ENCODE measurements at places on chromosomes 16 and 17.
A peak's percentile ranks its signal among the peaks of the same experiment; 100 is the strongest.

DNA sequence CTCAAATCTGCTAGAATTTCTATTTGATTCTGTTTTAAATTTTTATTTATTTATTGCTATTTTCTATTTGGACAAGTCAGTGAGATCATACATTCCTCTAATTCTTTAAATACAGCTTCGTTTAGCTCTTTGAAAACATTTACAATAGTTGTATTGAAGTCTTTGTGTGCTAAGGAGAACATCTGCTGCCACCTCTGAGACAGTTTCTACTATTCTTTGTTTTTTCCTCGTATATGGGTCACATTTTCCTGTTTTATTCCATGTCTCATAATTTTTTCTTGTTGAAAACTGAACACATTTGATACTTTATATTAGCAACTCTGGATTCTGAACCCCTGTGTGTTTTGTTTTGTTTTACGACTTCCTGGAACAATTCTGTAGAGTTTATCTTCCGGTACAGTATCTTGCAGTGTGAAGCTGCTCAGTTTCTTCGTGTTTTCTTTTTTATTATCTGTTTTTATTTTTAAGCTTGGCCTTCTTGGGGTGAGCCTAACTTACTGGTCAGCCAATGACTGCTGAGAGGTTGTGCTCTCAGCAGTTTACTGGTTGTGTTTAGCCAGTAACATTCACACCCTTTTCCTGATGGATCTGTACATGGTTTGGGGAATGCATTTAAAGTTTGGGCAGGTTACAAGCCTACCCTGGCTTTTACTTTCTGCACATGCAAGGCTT lies 99.0 kb downstream of the CA4 start:
- DNase-seq: no peak

DNA sequence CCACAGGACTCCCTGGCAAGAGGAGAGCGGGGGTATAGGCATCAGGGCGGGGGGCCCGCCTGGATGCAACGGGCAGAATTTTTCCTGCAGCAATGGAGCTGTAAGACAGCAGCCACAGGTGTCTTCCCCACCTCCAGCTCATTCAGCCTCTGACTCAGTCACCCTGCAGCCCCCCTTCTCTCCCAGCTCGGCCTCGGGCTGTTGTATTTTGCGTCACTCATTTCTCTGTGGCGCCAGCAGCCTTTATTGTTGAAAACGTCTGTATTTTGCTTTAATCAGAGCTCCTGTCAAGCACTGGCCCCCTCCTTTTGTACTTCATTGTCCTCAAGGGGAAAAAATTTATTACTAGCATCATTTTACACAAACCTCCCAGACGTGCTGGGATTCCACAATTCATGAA lies 117.7 kb downstream of the WSCD1 start:
- no peak for DNase-seq

GRCh38 chr16:1550069-1550468 lies 16.6 kb downstream of the TMEM204 start:
- no peak for DNase-seq

- DNase-seq: peak; percentile 21
Measured at GRCh38 chr16:63928421-63928820, 1193.4 kb downstream of the CDH11 start.

DNA sequence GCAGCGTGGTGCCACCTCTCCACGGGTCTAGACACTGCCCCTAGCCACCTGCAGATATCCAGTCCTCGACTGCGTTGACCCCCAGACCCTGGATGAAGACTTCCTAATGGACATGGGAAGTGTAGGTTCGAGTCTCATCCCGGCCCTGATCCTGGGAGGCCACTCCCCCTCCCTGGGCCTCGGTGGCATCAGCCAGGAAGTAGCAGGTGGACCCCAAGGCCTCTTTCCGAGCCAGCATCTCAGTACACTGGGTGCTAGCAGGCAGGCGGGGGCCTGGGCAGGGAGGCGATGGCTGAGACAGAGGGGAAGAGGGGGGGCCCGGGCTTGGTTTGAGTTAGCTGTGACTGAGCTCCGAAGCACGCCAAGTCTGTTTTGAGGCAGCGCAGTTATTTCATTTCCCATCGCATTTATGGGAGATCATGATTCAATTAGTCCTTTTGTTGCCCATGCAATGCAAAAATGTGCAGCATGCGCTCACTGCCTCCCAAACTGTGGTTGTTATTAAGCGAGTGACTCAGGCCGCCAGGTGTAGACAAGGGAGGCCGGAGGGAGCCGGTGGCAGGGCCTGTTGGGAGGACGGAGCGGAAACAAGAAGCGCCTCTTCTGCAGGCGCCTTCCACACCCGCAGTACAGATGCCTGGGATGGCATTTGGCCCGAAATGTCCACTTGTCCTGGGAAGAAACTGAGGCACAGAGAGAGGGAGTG lies 25.3 kb upstream of the ZNF469 start:
- DNase-seq: no peak

GRCh38 chr16:73315645-73316044 lies 267.7 kb upstream of the ZFHX3 start:
- no peak for DNase-seq

- DNase-seq: no peak
Measured at GRCh38 chr16:53950677-53951076, 246.7 kb downstream of the FTO start.

DNA sequence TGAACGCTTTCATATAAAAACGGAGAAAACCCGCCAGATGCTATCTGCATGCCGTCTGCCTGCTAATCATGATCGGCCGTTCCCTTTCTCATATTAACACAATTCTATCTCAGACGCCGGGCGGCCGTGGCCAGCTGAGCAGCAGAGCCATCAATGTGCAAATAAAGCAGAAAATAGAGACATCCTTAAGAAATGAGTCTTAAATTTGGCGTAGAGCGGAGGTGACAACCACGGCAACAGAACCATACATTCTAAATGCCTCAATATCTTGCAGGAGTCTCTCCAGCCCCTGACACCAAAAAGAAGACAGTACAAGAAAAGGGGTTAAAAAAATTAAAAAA lies 2.7 kb upstream of the IRX5 start:
- DNase-seq: no peak

GRCh38 chr17:4527134-4527533 lies 28.1 kb downstream of the MYBBP1A start:
- DNase-seq: no peak

GRCh38 chr17:57938061-57938502 lies 17.1 kb downstream of the CUEDC1 start:
- no peak for DNase-seq

- DNase-seq: no peak
Measured at GRCh38 chr17:61261001-61261637, 138.5 kb upstream of the TBX2 start.

DNA sequence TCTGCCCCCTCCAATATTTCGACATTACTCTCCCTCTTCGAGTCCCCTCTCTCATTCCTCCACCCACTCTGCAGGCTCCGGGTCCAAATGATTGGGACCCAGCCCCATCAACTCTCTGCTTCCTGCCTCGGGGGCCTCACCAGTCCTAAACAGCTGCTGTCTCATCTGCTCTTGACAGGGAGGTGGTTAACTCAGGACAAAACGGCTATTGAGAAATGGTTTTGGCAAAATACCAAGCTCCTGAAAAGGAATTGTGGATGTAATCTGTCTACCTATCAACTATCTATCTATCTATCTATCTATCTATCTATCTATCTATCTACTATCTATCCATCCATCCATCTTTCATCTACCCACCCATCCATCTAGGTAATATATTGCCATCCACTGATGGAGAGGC lies 2.2 kb downstream of the CD300H start:
- no peak for DNase-seq

DNA sequence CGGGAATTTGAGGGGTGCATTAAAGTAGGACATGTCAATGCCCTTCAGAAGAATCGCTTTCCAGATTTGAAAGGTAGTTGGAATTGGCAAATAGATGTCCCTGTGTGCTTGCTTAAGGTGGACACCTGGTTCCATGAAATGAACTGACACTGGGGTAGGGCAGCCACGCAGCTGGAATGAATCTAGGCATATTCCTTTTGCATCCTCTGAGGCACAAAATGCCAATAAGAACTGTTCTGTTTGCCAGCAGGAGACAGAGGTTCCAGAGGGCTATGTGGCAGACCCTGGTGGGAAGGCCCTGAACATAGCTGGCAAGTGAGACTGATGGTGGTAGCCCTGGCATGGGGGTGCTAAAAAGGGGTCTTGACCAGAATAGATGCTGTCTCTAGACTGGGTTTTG lies 61.5 kb downstream of the SLC6A2 start:
- no peak for DNase-seq

GRCh38 chr16:88686062-88686438 lies 257 bp downstream of the SNAI3 start:
- DNase-seq: no peak

GRCh38 chr16:48885471-48885870 lies 275.5 kb upstream of the N4BP1 start:
- DNase-seq: peak; percentile 41

GRCh38 chr16:24978370-24978914 lies 36.7 kb downstream of the ARHGAP17 start:
- no peak for DNase-seq

GRCh38 chr16:82360024-82360783 lies 190.2 kb upstream of the MPHOSPH6 start:
- no peak for DNase-seq

DNA sequence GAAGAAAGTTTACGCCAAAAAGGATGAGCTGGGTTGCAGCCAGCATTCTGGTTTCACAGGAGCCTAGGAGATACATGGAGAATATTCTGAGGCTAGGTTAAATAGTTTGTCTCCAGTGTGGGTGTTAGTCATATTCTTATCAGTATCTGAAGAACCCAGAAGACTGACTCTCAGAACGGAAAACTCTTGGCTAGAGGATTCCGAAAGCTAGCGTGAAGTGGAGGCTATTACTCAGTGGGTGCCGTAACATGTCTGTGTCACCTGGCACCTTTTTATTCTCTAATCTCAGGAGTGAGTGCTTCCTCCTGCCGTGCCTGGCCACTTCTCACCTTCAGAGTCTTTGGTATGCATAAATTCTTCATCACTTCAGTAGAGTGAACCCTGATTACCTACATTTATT lies 199.5 kb downstream of the WWOX start:
- no peak for DNase-seq

GRCh38 chr16:88387180-88387765 lies 4.5 kb downstream of the ZNF469 start:
- no peak for DNase-seq

- no peak for DNase-seq
Measured at GRCh38 chr17:49132699-49133364, at the start of gene B4GALNT2. TSS of gene B4GALNT2 (plus strand) at chr17:49132769. CDS start at chr17:49132793, 24 bp downstream.

DNA sequence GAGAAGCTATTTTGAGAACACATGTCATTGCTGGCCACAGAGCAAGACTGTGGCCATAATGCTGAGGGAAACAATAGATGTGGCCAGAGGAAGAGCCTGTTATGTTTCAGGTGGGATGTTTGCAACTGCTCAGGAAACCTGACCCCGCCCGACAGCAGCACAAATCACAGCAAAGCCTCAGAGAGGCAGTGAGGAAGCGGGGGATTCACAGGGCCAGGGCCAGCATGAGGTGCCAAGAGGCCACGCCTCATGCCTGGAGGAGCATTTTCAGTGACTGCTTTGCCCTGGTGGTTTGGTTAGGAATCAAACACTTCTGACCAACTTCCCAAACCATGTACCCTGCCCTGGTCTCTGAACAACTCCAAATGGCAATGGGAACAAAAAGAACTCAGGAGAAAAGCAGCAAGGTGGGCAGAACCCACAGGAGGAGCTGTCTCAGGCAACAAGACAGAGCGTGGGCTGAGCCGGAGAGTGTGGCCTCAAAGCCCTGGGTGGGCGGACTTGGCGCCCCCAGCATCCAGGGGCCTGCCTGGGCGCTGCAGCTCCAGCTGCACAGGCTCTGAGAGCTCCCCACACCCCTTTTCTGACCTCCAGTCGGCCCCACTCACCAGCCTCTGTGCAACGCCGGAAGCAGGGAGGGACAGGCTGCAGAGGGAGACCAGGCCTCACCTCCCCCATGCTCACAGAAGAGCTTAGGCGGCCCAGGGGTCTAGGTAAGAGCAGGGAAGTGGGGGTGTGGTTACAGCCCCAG lies 20.6 kb downstream of the HIC1 start:
- DNase-seq: no peak

DNA sequence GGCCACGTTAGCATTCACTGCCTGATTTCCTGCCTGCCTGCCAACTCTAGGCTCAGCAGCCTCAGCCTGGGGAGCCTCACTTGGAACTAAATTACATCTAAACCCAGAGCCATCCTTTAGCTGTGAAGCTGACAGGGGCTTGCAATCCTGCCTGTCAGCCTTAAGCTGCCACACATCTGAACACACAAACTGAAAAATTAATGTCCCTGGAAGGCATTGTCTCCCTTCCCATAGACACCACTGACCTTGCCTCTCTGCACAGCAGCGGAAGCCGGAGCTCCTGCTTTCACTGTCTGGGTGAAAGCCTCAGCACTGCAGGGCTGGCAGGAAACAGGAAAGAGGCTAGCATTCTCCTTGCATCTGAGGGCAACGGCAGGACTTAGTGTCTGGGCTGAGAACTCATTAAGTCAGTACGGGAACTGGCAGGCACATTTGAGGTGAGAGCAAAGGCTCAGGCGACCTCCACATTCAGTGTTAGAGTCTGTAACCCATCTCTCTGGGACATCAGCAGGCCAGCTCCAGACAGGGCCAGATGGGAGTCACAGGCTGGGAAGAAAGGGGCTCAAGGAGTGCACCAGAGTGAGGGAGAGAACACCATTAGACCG lies 452.4 kb upstream of the C16orf82 start:
- no peak for DNase-seq

- no peak for DNase-seq
Measured at GRCh38 chr17:51261024-51261963, 948 bp downstream of the UTP18 start.

DNA sequence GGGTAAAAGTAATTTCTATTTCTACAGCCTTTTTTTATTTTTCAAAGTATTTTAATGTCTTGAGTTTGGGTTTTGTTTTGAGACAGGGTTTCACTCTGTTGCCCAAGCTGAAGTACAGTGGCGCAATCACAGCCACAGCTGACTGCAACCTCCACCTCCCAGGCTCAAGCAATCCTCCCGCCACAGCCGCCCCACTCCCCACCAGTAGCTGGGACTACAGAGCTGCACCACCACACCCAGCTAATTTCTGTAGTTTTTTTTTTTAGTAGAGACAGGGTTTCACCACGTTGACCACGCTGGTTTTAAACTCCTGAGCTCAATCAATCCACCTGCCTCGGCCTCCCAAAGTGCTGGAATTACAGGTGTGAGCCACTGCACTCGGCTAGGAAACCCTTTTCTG lies 44.0 kb downstream of the TUBD1 start:
- no peak for DNase-seq

GRCh38 chr16:9068886-9069285 lies 22.6 kb upstream of the HAPSTR1 start:
- DNase-seq: no peak

DNA sequence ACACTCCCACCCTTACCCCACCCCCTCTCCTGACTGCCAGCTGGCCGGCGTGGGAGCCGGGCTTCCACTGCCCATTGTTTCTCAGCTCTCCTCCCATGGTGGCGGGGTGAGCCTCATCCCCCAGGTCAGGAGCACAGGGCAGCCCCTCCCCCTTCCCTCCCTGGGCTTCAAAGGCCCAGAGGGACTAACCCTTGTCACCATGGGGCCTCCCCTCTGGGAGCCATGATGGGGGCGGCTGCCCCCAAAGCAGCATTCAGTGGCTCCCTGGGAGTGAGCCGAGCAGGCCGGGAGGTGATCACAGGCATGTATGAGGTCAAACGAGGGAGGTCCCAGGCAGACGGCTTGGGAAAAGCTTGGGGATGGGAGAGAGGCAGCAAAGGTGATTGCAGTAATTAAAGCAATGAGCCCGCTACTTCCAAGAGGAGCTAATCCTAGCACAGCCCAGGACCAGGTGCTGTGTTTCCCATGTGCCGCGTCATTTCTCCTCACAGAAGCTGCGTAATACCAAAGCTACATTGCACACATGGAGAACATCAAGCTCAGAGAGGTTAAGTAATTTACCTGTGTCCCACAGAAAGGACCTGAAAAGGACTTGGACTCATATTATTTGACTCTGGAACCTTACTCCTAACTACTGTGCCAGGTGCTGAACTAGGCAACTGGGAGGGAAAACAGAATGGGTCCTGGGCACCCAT lies 24.5 kb downstream of the CDK5RAP3 start:
- no peak for DNase-seq
